ENCODE measurements at places on chromosomes 6 and 20. TPM values are rescaled to one million over a fixed set of nuclear protein-coding genes. Genes with fewer than 3 reads are reported as not detected.

The ATRN gene
- 26.1 TPM for total RNA-seq

The PLAGL2 gene
- 13.9 TPM for total RNA-seq

The SLC32A1 gene
- total RNA-seq: not detected

The REM1 gene
- total RNA-seq: 0.82 TPM

The PET117 gene
- total RNA-seq: 25.9 TPM

The POU5F1 gene
- total RNA-seq: 9.5 TPM

The TTBK1 gene
- total RNA-seq: 0.07 TPM

The RIPOR3 gene
- total RNA-seq: 0.08 TPM

The C20orf173 gene
- not detected for total RNA-seq

The PABPC1L gene
- total RNA-seq: 13.3 TPM

The KCNQ2 gene
- total RNA-seq: 0.58 TPM

The KIAA0408 gene
- total RNA-seq: 6.8 TPM

The ATP6V1G2 gene
- total RNA-seq: 0.72 TPM

The FLRT3 gene
- total RNA-seq: 1.3 TPM

The TRIM38 gene
- total RNA-seq: 2.0 TPM

The GABRR1 gene
- not detected for total RNA-seq

The NCR2 gene
- not detected for total RNA-seq

The PKHD1 gene
- total RNA-seq: not detected

The ZNF831 gene
- not detected for total RNA-seq

The RAB44 gene
- total RNA-seq: 0.03 TPM

The SLC17A2 gene
- not detected for total RNA-seq

The LAMA4 gene
- total RNA-seq: 1.4 TPM

The AKIRIN2 gene
- total RNA-seq: 33.7 TPM

The SLC52A3 gene
- 0.38 TPM for total RNA-seq

The RAET1G gene
- total RNA-seq: 9.8 TPM

The CPNE5 gene
- not detected for total RNA-seq

The MROH8 gene
- total RNA-seq: 1.7 TPM

The HDGFL1 gene
- not detected for total RNA-seq

The BMP6 gene
- total RNA-seq: 18.8 TPM

The RNF144B gene
- 0.31 TPM for total RNA-seq

The SAPCD1 gene
- 3.7 TPM for total RNA-seq

The ZSCAN12 gene
- total RNA-seq: 1.3 TPM
